ENCODE measurements at places on chromosomes 12 and 14.

DNA sequence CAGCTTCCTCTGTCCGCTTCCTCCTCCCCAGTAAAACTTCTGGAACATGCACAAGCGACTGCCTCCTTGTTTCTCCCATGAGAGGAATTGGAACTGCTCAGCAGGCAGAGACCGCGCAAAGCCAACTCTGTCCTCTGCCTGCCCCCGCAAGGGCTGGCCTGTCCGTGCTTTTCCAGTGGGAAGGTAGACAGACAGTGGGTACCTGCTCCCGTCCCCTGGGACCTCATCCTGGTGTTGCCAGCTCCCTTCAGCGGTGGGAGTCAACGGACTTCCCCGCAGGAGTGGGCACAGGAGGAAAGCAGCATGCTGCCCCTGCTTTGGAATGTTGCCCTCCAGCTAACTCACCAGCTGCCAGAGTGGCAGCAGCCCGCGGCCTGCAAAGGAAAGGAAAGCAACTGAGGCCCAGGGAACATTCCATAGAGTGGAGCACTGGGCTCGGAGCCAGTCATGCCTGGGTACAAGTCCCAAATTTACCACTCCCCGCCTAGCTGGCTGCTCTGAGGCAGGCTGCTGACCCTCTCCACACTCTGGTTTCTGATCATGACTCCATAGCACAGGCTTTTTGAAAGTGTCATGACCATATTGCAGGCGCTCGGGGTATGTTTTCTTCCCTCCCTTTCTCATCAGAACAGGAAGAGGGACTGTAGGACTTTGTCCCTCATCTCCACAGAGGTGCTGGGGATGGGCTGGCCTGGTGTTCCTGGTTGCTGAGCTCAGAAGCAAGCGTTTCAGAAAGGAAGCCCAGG, 89.2 kb upstream of the CLMN start:
- no peak for DNase-seq

- no peak for DNase-seq
Observed at GRCh38 chr14:58864751-58865513, 227.2 kb downstream of the DACT1 start.

GRCh38 chr12:97784904-97785303, 322.3 kb downstream of the RMST start:
- DNase-seq = no peak

- DNase-seq = no peak
Observed at GRCh38 chr12:21190016-21190415, 59.0 kb downstream of the SLCO1B1 start.

GRCh38 chr12:13250416-13250815, 53.9 kb downstream of the EMP1 start:
- DNase-seq = no peak

- no peak for DNase-seq
Observed at GRCh38 chr12:101470939-101471338, 4.2 kb upstream of the SPIC start.

GRCh38 chr12:41514907-41515306, 326.8 kb downstream of the PDZRN4 start:
- no peak for DNase-seq

DNA sequence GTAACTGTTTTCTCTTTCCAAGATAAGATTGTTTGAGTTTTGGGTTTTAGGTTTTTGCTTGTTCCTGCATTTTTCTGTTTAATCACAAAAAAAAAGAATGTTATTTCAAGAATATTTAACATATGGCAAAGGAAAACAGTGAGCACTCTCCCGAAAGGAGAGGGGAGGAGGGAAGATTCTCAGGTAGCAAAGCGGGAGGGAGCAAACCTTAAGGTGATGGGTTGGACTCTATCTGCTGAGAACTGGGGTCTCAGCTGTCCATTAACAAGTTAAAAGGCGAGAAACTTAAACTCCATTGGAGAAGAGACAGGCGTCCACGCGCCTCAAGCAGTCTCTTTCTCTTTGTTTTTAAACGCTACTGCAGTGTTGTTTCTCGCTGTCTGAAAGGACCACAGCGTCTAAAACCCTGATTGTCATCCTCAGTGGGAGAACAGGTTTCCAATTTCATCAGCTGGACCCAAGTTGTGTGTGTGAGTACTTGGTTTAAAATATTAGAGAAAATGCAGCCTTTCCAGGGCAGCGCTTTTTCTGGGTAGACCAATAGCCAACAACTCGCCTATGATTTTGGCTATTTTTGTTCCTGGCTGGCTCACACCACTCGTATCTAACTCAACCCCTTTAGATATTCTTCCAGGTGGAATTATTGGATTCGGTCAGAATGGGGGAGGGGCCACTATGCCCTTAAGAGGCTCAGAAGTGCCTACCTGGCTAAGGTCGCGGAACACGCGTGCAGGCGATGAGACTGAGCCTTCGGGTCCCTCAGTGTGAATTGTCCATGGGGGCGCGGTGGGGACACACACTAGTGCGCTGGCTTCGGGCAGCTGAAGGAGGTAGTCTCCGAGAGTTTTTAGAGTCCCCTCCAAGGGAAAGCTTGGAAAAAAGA, 8.2 kb downstream of the SIX1 start:
- DNase-seq = no peak

- no peak for DNase-seq
Observed at GRCh38 chr14:90696720-90697119, 119.5 kb downstream of the TTC7B start.

- DNase-seq = peak; percentile 81
Observed at GRCh38 chr12:131783915-131784541, 44.2 kb upstream of the MMP17 start.

- DNase-seq = peak; percentile 65
Observed at GRCh38 chr14:74942608-74943007, 12.8 kb downstream of the PGF start.

Measured in GM12865 (cell line).